Pons (tissue), 1 donor: ENCODE measurements at places on chromosomes 2 and 18.

DNA sequence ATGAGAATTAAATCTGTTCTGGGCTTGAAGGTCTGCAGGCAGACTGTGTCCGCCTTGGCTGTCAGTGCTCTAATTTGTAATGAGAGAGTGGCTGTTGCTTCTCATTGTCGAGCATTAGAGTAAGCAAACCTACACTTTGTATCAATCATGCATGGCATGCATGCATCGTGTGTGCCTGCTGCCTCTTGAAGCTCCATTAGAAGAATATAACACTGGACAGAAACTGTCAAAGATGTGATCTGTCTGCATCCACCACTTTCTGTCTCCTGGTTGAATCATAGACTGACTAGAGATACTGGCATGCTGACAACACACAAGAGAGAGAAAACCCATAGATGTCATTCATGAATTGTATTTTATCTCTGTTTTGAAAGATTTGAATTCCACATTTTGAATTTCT, 275.0 kb upstream of the NXPH2 start:
- no peak for DNase-seq

- no peak for DNase-seq
These were observed 109.8 kb downstream of the USP34 start for GRCh38 chr2:61361068-61361467.

DNA sequence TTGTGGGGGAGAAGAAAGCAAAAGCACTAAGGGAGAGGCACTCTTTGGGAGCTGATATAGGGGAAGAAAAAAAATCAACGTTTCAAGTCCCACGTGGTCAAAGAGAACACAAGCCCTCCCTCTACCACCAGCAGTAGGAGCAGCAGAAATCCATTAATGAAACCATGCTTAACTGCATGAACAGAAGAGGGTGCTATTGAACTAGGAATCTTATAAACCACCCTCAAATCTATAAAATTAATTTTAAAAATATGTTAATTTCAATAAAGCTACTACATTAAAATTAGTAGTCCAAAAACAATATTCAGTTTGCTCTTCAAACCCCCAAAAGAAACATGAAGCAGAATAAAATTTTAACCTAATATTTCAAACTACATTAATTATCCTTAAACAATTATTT, 147.8 kb downstream of the TMEM18 start:
- peak; percentile 56 for DNase-seq

DNA sequence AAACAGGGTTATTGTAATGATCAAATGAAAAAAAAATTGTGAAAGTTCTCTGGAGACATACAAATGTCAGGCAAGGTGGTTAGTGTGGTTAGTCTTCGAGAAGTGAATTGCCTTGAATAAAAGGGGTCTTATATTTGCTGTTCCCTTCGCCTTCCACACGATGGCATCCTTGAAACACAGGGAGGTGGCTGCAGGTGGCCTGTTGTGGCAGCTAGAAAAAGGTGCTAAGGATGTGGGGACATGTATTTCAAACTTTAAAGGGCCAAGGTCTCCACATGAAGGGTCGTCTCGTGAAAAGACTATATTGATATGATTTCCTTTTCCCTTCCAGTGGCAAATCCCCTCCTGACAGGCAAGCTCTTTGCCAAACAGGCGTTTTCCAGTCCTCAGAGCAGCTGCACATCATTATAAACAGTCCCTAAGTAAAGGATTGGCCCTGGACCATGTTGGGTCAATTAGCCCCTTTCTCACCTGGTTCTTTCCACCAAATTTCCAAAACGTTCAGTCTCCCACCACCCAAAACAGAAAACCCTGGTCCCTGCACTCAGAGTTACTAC, 68.5 kb downstream of the COPS8 start:
- DNase-seq = peak; percentile 9

DNA sequence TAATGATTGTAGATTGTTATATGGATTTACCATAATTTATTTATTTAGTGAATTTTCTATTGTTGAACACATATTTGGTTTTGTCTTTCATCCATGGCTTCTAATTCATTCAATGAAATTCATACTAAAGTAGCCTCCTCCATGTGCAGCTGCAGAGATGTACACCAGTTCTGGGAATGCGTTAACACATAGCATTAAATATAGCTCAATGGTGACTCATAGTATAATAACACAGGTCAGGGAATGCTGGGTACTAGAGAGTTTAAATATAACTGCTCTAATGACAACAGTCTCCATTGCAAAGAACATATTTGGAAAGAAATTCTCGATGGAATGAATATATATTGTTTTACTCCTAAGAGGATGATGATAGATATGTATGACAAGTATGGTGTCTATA, 1190.2 kb upstream of the NRXN1 start:
- DNase-seq = no peak
